ENCODE measurements at places on chromosomes 13 and 19.

GRCh38 chr13:29887030-29887557, 36.7 kb upstream of the UBL3 start:
- no peak for DNase-seq

DNA sequence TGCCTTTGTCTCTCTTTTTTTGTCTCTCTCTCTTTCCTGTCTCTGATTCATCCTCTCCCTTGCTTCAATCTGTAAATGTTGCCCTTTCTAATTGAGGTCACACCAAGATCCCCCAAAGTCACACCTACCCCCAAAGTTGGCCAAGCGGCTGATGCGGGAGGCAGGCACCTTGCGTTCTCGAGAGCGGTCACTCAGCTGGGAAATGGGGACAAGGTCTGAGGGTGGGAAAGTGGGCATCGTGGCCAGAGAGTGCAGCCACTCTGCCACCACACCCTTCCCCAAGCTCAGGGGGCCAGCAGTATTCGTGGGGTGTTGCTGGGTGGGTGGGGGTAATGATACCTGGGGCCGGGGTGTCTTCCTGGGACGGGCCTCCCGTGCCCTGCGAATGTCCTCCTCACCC, 2.7 kb downstream of the COQ8B start:
- no peak for DNase-seq

- DNase-seq, result no peak
Measured at GRCh38 chr19:20164456-20164855, 2.6 kb upstream of the ZNF486 start.

DNA sequence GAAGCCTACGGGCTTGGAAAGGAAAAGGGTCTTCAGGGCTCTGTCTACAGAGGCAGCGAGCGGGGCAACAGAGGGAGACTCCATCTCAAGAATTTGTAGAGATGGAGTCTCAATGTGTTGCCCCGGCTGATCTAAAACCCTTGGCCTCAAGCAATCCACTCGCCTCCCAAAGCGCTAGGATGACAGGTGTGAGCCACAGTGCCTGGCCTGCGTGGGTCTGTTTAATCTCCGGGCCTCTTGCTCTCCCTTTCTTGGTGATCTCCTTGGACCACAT, 8.1 kb downstream of the RPS9 start:
- DNase-seq, result no peak

GRCh38 chr19:3132971-3133792, 2.7 kb upstream of the GNA15 start:
- DNase-seq, result peak; percentile 29

GRCh38 chr19:4597278-4597974, 37.9 kb upstream of the SEMA6B start:
- no peak for DNase-seq

DNA sequence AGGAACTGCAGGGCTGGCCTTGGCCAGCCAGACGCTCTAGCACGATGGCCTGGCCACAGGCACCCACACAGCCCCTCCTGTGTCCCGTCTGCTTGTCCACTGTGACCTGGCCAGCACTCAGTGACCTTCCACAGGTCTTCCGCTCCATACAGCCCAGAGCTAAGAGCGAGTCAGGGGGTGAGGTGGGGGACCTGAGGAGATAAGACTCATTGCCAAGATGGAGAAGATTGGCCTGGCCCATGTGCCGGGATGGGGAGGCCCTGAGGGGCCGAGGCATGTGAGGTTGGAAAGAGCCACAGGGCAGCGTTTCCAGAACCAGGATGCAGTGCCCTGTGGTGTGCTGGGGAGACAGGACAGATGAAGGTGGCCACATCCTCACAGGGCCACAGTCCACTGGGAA, 10.2 kb upstream of the SLC7A9 start:
- no peak for DNase-seq

- DNase-seq, result no peak
Measured at GRCh38 chr19:17172624-17173345, 42.4 kb upstream of the USE1 start.

Data from activated T-helper 1 cell treated with anti-CD3 and anti-CD28 coated beads, Interleukin-2, amount 50 U/mL, for 16 hours (primary cell).